Stimulated activated memory B cell treated with anti-CD40 and anti-IgM and Interleukin-4, amounts not matched to agents 10 μg/mL and 1 μg/mL and 100 μg/mL, for 72 hours (primary cell): ENCODE measurements at places on chromosomes 7 and 10.
A peak's percentile ranks its signal among the peaks of the same experiment; 100 is the strongest.

GRCh38 chr10:112379635-112380296 is 5.8 kb downstream of the ACSL5 start:
- ATAC-seq, result no peak

GRCh38 chr10:37992083-37992482 is 15.6 kb upstream of the ZNF25 start:
- ATAC-seq, result no peak

DNA sequence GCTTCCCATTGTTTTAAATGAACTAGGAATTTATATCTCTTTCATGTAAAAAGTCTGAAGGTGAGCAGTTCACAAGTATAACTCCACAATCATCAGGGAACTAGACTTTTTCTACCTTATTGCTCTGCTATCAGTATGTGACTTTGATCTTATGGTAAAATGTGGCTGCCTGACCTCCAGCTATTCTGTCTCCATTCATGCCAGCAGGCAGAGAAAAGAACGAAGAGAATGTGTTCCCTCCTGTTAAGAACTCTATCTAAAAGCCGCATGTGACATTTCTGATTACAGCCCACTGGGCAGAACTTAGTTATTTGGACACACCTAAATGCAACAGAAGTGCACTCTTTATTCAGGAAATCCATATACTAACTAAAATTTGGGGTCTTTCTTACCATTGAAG is 102.8 kb upstream of the MBL2 start:
- no peak for ATAC-seq

DNA sequence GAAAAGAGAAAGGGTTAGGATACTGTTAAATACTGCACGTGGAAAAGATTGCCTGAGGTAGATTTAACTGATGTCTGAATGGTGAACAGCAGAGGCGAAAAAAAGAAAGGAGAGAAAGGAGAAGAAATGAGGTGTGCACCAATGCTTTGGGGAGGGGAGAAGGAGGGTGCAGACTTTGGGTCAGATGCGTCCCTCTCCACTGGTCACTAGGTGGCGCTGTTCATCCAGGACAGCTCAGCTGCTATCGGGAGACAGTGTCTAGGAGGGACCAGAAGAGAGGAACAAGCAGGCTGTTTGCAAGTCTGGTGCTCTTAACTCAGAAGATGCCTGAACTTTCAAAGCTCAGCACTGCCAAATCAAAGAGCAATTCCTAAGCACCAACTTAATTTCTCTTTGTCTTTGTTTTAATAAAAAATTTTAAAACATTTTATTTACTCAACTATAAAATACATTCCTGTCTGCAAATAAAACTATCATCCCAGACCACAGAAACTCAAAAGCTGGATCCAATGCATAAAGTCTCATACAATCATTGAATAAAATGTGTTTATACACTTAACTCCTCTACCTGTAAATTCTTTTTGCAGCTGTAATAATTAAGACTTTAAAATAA is 83.9 kb upstream of the PDLIM1 start:
- ATAC-seq, result peak; percentile 80

DNA sequence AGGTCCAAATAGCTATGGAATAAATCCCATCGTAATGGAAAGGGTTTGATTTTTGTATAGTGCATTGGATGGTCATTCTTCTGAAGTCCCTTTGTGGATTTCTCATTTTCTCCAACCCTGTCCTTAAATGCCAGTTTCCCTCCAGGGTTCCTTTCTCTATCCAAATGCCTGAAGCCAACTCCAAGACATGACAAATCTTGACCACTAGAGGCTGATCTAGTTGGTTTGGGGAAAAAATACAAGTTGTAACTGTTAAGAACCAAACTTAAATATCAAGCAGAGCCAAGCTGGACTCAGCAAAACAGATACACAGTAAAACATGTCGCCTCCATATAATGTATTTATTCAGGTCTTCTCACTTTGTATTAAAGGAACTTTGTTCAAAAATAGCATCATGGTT is 28.7 kb downstream of the FRMD4A start:
- no peak for ATAC-seq

DNA sequence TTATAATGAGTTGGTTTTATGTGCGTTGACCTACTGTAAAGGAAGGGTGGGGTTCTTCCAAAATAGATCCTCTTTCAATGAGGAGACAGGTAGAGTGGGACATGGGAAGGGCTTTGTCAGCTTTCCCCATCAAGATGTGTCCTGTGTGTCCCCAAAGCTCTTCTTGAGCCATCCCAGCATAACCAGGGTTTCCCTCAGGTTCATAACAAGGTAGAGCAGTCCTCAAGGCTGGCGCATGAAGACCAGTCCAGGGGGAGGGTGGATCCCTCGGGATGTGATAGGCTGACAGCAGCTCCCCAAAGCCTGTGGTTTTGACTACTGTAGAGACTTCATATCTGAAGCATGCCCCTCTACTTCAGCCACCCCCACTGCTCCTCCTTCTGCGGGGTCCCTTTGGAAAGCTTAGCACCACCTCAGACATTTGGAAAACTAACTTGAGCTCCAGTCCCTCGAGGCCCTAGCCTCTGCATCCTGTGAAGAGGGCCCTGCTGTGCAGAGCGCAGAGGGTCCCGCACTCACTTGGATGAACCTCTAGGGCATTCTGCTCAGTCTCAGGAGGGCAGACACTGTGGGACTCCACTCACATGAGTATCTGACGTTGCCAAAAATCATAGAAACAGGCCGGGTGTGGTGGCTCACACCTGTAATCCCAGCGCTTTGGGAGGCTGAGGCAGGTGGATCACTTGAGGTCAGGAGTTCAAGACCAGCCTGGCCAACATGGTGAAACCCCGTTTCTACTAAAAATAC is 1.1 kb upstream of the GIMAP8 start:
- ATAC-seq, result no peak

- no peak for ATAC-seq
Measured at GRCh38 chr10:6716516-6716915, 136.4 kb upstream of the PRKCQ start.

GRCh38 chr10:130079614-130080460 is 30.8 kb downstream of the C10orf143 start:
- ATAC-seq, result no peak

DNA sequence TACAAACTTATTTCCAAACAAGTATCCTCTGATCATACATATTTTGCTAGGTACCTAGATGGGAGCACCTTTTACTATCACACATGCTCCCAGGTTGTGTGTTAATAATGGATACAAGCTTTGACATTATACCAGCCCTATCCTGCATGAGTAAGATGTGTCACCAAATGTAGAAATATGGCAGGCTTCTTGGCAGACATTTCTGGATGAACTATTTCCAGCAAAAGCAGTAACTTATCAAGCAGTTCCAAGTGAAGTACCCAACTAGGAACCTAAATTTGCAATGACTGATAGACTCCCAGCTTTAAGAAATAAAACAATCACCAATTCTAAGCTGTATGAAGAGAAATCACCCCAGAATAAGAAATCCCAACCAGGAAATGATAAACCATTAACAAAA is 103.7 kb upstream of the TMEM72 start:
- ATAC-seq, result no peak

GRCh38 chr7:98949336-98950044 is 71.2 kb downstream of the TRRAP start:
- ATAC-seq, result no peak

- no peak for ATAC-seq
Measured at GRCh38 chr10:75014516-75015230, 96.8 kb upstream of the SAMD8 start.

- no peak for ATAC-seq
Measured at GRCh38 chr7:95472581-95473161, 13.1 kb upstream of the ASB4 start.

GRCh38 chr7:128381161-128381821 is 19.8 kb upstream of the PRRT4 start:
- peak; percentile 6 for ATAC-seq

DNA sequence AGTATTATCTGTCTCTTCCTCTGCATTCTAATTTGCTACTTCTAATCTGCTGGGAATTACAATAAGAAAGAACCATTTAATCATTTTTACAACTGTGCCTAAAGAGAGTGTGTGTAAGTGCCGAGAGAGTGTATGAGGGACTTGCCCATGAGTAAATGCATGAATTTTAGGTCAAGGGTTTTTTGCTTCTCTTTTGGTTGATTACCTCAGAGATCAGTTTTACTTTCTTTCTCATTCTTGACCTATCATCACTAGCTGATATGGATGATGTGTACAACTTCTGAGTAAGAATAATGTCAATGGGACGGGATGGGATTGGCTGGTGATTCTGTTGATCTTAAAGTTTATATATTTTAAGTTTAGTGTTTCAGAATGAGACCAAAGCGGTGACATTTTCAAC is 47.8 kb downstream of the IKZF1 start:
- ATAC-seq, result peak; percentile 86

DNA sequence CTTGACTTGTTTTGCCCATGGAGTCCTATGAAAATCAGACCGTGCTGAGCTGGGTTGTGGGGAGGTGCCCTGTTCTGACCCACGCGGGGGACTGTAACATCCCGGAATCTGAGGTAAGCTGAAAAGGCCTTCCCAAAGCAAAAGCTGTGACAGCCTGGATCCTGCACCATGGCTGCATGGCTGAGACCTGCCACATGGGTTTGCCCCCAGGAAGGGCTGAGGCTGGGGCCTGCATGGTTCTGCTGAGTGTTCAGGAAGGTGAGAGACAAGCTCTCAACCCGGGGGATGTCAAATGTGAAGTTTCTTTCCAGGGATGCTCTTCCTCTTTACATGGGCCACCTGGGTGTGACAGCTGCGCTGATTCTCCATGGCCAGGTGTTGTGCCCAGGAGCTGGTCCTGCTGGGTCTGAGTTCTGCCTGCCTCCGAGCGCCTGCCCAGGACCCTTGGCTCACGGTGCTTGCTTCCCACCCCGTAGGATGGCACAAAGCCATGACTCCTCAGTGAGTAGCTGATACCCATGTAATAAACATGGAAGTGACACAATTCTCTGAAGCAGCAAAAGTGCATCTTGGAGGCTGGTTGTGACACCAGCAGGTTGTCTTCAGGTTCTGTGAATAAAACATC is 58.3 kb downstream of the VIPR2 start:
- ATAC-seq, result no peak

DNA sequence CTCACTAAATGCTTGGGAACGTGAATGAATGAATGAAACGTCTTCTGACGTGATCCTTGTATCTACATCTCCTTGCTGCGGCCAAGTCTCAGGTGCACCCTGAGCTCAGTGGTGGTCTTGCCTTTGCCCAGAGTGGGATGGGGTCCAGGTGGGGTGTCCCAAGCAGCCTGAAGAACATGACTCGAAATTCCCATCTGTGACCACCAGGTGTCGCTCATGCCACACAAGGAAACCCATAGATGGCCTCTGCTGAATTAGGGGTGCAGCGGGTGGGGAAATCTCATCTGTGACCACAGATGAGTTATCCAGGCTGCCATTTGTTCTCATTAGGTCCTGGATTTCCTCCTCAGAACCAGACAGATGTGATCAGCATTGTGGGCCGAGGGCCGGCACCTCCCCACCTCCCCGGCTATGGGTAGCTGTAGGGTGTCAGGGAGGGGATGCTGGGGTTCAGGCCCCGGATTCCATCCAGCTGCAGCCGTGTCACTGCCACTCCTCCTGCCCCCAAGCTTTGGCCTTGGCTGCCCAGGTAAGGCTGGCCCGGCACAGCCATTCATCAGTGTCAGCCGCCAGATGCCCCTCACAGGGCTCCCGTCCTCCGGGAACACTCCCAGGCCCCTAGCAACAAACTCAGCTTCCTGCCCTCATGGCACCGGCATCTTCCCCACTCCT is 21.0 kb upstream of the GNA12 start:
- ATAC-seq, result no peak

GRCh38 chr7:128270826-128271272 is 29.8 kb downstream of the LEP start:
- ATAC-seq, result no peak

GRCh38 chr7:50589364-50589763 is 24.2 kb upstream of the DDC start:
- no peak for ATAC-seq

DNA sequence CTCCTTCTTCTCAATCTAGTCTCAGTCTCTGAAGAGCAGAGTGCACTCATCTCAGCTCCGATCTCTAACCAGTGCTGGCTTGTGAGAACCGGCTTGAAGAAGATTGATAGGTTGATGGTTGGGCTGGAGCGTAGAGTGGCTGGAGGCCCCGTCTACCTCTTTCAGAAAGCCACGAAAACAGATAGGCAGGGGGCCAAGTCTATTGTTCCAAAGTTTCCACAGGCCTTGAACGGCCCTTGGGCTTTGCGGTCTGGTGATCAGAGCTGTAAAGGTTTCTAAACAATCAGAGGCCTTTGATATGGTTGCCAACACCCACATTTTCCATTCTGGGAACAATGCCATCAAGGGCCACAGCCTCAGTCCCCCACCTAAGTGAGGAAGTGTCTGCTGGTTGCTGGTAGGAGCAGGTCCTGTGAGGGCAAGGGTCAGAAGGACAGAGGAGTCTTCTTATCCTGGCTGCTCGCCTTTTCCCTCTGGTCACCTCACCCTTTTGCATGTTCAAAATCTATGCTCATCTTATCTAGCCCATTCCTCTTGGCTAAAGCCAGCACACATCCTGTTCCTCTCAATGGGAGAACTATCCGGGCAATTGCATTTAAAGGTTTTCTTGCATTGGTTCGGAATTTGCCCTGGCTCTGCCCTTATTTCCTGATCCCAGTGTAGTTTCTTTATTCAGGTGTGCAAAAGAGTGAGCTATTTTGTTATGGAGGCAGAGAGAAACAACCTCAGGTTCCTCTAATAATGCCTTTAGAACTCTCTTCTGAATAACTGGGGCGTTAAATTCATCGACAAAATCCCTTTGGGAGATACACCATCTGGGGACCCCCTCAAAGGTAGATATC is 70.3 kb upstream of the KMT2E start:
- peak; percentile 71 for ATAC-seq

DNA sequence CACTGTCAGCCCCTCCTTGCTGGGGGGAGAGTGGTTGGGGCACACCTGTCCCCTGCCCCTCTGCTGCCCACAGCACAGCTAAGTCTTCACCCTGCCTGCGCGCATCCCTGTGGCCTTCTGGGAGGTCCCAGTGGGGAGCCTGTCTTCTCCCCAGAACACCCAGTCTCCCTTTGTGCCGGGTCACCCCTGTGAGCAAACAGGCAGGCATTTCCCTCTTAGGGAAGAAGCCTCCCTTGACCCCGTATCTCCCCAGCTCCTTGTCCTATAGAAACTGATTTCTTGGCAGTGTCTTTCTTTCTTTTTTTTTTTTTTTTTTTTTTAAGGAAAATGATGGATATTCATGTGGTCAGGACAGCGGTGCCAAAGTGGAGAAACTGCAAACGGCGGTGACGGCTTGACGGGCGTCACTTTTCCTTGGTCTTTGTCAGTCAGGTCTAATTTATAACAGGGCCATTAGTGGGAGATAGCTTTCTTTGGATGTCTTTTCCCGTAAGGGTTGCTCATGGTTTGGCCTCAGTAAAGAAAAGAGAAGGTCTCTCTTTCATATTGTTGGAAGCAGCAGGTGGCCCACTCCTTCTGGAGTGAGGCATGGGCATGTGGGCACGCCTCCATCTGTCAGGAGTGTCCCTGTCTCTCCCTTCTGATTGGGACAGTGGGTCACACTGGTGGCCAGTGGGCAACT is 115.3 kb downstream of the NKX6-2 start:
- ATAC-seq, result no peak

- no peak for ATAC-seq
Measured at GRCh38 chr10:69359148-69359547, 57.6 kb downstream of the TACR2 start.

DNA sequence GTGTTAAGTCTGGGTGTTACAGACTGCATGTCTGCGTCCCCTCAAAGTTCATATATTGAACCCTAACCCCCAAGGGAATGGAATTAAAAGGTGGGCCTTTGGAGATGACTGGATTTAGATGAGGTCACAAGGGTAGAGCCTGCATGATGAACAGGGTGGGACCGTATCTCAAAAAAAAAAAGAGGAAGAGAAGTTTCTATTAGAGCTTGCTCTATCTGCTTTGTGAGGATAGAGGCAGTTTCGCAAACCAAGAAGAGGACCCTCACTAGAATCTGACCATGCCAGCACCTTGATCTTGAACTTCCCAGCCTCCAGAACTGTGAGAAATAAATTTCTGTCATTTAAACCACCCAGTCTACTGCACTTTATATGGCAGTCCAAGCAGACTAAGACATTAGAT is 1.4 kb downstream of the KIN start:
- no peak for ATAC-seq
